A549 treated with DMSO at 1 μM for 4 hours (cell line): ENCODE measurements at places on chromosomes 16 and 17. TPM values are rescaled to one million over a fixed set of nuclear protein-coding genes. Genes with fewer than 3 reads are reported as not detected.

GPR142 gene
- not detected in 5 replicates for total RNA-seq

HIC1 gene
- 0.74 to 1.7 TPM (median 1.5 TPM) in 5 replicates for total RNA-seq

OTOP2 gene
- 0.06 to 0.18 TPM (median 0.07 TPM) in 5 replicates for total RNA-seq

WSCD1 gene
- 2.1 to 3.9 TPM (median 3.7 TPM) in 5 replicates for total RNA-seq

ZNF652 gene
- 7.4 to 8.6 TPM (median 8.2 TPM) in 5 replicates for total RNA-seq

RASD1 gene
- 0.54 to 0.75 TPM (median 0.69 TPM) in 5 replicates for total RNA-seq

DPEP2 gene
- total RNA-seq, result not detected in 5 replicates

SLC5A10 gene
- total RNA-seq, result 0.12 to 0.25 TPM (median 0.18 TPM) in 5 replicates

MEFV gene
- total RNA-seq, result not detected in 5 replicates

GDPD1 gene
- total RNA-seq, result 0.63 to 1.3 TPM (median 0.98 TPM) in 5 replicates

OTOA gene
- 0.05 TPM in 1 of 5 replicates, not detected in the others for total RNA-seq

NTN3 gene
- 0.03 TPM in 1 of 5 replicates, not detected in the others for total RNA-seq

CCDC144A gene
- 0.93 to 2.3 TPM (median 2.1 TPM) in 5 replicates for total RNA-seq

KRTAP9-7 gene
- not detected in 5 replicates for total RNA-seq

CIBAR2 gene
- total RNA-seq, result 0.10 TPM in 1 of 5 replicates, not detected in the others

MYL11 gene
- 0.46 to 0.63 TPM (median 0.54 TPM) in 3 of 5 replicates, not detected in the others for total RNA-seq

PPP1R27 gene
- total RNA-seq, result 0.22 TPM in 1 of 5 replicates, not detected in the others
